Psoas muscle (tissue), 8 donors: ENCODE measurements at places on chromosomes 5 and 9. TPM values are rescaled to one million over a fixed set of nuclear protein-coding genes. Genes with fewer than 3 reads are reported as not detected.

Gene ANXA1
- polyA plus RNA-seq = 60.8 TPM

Gene PDE8B
- polyA plus RNA-seq = 0.30 TPM

Gene QRFP
- 0.01 TPM for polyA plus RNA-seq

Gene CD72
- 0.68 TPM for polyA plus RNA-seq

Gene TUBB4B
- 838 TPM for polyA plus RNA-seq

Gene CD14
- 9.0 TPM for polyA plus RNA-seq

Gene MLANA
- 0.03 TPM for polyA plus RNA-seq

Gene NMUR2
- polyA plus RNA-seq = not detected

Gene PCDHA10
- 0.05 TPM for polyA plus RNA-seq

Gene FAM221B
- polyA plus RNA-seq = not detected

Gene RIOK2
- 19.8 TPM for polyA plus RNA-seq
